ENCODE measurements at places on chromosomes 16 and 17.

GRCh38 chr16:67161595-67162058, 1.9 kb downstream of the FBXL8 start:
- no peak for DNase-seq

GRCh38 chr16:81740169-81740568, 38.9 kb upstream of the PLCG2 start:
- DNase-seq, result no peak

DNA sequence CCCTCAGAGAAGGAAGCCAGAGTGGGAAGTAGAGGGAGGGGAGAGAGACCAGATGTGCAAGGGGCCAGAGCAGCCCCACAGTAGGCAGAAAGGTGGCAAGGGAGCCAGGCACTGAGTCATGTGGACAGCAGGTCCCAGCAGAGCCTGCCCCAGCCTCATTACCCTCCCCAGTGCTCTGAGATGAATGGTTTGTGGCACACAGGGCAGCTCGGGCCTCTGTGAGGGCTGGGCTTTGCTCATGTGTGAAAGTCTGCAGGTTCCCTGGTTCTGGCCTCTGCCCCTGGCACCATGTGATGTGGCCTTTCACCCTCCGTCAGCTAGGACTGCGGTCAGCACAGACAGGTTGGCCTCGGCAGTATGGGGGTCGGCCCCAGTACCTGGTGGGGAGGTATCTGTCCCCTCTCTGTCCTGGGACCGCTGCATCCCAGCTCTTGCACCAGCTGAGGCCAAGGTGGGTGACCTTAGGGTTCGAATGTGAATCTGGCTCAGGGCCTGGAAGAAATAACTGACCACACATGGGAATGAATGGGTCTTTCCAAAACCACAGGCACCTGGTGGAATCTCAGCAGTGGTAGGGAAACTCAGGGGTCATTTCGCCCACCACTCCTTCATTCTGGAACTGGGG, 8.9 kb downstream of the LRRC75A start:
- no peak for DNase-seq

GRCh38 chr17:29748400-29748799, 125.7 kb upstream of the CORO6 start:
- no peak for DNase-seq

DNA sequence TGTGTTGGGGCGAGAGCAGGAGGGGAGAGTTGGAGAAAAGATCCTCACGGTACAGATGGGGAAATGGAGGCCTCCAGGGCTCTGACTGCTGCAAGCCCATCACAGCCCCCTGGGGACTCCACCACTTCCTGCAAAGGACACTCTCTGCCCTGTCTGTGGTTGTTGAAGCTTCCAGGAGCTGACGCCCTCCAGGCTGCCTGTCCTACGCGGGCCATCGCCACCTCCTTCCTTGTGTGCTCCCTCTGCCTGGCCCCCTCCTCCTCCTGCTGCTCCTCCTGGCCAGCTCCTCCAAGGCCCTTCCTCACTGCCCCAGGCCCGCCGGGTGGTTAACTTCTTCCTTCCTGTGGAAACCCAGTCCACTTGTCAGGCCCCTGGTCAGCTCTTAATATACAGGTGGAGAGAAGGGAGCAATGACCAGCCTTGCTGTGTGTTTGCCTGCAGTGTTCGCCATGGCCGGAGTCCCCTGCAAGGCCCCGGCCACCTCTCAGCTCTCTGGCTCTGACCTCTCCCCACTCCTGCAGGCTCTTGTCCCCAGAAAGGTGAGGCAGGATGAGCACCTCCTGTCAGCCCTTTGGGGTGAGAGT, 18.4 kb upstream of the STAC2 start:
- DNase-seq, result no peak

DNA sequence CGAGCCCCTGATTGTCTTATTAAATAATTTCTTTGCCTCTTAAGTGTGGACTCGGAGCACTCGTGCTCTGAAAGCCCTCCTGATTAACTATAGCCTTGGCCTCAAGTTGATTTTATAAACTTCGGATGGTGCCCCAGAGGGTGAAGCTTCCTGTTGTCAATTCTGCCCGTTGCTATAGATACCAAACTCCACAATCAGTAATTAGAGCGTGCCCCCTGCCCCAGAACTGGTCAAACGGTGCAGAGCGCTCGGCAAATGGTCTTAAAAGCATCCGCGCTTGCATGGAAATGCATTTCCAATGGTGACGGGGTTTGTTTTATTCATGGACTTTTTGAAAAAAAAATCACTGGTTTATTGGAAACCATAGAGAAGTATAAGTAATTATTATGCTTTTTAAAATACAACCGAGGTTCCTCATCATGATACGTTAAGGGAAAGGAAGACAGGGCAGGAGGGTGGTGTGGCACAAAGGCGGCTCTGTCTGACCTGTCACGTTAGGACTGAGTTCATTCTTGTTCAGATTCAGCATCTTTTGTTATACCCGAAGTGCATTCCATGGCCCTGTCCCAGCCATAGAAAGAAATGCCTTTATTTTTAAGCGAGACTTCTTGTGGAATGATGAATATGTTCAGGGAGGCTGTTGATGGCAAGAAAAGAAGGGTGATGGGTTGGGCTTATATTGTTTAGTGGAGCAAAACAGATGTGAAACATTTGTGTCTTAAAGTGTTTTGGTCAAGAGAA, 476.4 kb downstream of the MAF start:
- no peak for DNase-seq

DNA sequence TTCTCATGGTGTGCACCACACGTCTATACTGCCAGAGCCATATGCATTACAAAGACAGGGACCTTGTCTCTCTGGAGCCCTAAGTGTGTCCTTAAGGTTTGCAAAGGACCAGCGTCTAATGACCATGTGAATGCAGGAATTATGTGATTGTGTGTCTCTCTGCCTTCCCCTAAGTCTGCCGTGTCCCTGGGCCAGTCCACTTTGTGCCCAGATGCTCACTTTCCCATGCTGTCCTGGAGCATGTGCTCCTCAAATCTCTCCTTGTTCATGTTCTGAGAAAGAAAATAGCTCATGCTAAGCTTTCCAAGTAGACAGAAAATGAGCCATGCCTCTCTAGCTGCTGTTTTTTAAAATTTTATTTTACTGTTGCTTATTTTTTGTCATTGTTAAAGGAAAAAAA, 125.5 kb downstream of the RBFOX1 start:
- DNase-seq, result no peak
